ENCODE measurements at places on chromosomes 11 and 22.

DNA sequence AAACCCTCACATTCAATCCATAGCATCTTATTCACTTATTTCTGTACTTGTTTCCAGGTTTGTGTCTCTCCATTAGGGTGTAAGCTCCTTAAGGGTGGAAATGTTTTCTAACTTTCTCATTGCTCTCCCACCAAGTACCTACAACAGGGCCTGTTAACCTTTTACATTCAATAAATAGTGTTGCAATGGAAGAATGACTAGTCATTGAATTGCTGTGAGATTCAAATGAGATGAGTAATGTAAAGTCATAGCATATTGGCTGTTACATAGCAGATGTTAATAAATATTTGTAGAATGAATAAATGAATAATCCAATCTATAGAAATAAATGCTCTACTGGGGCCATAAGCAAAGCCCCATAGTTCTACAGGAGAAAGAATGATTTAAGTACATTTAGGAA, 75.4 kb upstream of the DDI1 start:
- no peak for DNase-seq

- DNase-seq, result no peak
Measured at GRCh38 chr11:61007956-61008896, 36.7 kb downstream of the CD6 start.

GRCh38 chr22:49693848-49694247, 133.8 kb downstream of the BRD1 start:
- no peak for DNase-seq

GRCh38 chr22:27231266-27231665, 570.3 kb downstream of the MN1 start:
- DNase-seq, result no peak

DNA sequence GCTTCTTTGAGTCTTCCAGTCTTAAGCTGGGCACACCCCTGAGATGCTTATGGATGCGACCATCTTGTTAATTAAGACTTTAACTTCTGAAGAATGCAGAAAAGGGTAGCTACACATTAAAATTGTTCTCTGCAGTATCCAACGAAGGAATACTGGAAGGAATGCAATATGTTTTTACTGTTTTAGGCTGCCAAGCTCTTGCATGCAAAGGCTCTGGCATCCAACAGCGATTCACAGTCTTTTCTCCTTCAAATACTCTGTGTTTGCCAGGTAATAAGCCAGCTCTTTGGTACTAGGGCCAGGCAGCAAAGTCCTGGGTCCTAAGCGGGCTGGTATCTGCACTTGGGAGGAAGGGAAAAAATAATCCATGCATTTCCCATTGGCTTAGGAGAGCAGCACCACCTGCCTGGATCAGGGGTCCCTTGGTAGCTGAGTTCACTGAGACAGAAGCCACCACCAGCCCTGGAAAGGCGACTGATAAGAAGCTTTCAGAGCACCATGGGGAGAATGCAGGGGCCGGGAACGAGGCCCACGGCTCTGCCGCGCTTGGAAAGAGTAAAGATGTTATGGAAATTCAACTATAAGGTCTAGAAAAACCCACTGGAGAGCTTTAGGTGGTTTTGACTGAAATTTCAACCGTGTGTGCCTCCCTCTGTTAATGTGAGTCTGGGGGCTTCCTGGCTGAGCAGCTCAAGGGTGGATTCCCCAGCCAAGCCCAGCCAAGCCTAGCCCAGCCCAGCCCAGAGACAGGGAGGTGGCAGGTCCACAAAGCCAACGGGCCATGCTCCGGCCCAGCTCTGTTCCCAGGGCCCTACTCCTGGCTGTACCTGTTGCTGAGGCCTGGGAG, 67.0 kb upstream of the CCND1 start:
- no peak for DNase-seq

GRCh38 chr11:131454989-131455388, 84.6 kb downstream of the NTM start:
- no peak for DNase-seq

DNA sequence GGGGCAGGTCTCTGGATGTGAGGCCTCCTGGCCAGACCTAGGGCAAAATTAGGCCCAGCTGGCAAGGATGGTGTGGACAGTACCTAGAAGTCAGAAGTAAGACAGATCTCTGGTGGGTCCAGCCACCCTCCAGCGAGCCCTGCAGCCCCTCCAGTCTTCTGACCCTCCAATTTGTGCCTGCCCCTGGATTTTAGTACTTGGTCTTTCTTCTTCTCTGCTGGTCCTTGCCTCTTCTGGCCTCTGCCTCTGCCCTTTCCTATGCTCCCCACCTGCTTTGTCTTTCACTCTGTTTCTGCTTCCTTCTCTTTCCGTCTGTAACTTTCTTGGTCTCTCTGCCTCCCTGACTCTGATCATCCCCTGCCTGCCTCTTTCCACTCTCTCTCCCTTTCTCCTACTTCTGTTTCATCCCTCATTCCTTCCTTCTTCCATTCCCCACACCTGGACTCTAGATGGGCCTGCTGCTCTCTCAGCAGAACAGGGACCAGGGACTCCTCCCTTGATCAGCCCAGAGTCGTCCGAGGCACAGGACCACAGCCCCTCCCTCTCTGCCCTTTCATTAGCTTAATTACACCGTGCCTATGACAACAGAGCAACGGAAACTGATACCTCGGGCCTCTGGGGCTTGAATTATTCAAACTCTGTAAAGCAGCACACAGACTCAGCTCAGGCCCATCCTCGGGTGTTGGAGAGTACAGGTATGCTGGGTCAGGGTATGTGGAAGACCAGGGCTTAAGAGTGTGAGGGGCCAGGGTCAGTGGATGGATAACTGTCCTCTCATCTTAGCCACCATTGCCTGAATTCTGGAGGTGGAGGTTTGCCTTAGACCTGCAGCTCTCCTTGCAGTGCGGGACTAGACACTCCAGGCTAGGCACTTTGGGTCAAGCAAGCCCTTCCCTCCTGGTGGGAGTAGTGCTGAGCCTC, at the start of gene CHRNA10:
Gene CHRNA10 (minus strand): TSS at position 51 of the 921 bp plus-strand sequence. CDS start 72 bp downstream, outside the sequence.
- DNase-seq, result no peak

- DNase-seq, result no peak
Measured at GRCh38 chr22:25122136-25122764, 77.4 kb upstream of the CRYBB3 start.

DNA sequence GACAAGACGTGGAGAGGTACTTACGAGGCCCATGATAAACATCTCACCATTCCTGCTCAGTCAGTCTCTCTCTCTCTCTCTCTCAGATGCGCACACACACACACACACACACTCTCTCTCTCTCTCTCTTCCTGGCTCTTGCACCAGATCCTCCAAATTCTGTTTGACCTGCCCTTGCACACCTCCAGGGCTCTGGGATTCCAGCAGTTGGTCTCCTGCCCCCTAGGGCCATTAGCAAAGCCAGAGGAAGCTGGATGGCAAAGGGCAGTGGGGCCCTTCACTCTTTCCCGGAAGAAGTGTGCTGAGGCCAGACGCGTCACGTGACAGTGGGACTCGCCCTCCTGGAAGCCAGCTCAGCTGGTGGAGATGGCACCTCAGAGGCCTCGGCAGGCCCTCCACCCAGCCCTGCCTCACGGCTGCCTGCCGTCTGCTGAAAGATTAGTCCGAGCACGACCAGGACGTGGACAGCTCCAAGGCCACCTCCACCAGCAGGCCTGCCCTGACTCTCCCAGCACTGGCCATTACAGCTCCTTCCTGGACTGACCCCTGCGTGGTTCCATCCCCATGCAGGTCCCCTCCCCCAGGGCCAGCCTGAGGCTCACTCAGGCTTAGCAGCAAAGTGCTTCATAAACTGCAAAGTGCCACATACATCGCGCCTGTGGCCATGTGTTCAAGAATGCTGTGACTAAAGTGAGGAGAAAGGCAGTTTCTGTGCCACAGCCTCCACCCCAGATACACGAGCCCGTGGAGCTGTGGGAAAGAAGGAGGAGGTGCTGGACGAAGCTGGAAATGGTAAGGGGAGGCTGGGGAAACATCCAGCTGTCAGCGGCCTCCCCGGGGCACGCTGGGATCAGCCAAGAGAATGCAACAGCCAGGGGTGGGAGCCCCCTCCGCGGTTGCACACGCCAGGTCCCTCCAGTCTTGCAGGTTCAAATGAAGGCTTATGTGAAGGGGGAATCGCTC, 3.7 kb downstream of the PDGFB start:
- peak; percentile 46 for DNase-seq

GRCh38 chr11:106840947-106841346, 177.3 kb downstream of the GUCY1A2 start:
- no peak for DNase-seq

GRCh38 chr22:38051900-38052862, 5.0 kb upstream of the PICK1 start:
- DNase-seq, result peak; percentile 44

- no peak for DNase-seq
Measured at GRCh38 chr11:68050371-68050841, 11.6 kb downstream of the TCIRG1 start.

- DNase-seq, result no peak
Measured at GRCh38 chr11:73185680-73186293, 32.3 kb upstream of the P2RY2 start.

DNA sequence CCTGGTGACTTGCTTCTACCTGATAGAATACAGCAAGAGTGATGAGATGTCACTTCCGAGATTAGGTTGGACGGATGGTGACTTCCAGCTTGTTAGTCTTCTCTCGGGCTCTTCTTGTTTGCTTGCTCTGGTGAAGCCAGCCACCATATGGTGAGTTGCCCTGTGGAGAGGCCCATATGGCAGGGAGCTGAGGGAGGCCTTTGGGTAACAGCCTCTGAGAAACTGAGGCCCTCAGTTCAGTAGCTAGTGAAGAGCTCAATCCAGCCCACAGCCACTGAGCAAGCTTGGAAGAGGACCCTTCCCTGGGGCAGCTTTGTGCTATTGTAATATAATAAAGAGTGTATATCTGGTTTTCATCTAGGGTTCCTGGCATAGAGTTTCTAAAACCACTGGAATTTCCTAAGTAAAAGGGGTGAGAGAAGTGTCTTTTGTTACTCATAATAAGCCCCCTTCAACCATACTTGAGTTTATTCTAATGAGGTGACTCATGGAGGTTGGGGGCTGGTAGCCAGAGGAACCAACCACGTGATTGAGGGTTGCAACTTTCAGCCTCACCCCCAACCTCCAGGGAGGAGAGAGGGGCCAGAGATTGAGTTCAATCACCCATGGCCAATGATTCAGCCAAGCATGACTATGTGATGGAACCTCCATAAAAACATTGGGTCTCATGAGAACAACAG, 8.0 kb upstream of the TPCN2 start:
- DNase-seq, result no peak

GRCh38 chr11:21385669-21386440, 716.5 kb downstream of the NELL1 start:
- no peak for DNase-seq

- no peak for DNase-seq
Measured at GRCh38 chr11:11148104-11148509, 204.9 kb downstream of the CSNK2A3 start.

DNA sequence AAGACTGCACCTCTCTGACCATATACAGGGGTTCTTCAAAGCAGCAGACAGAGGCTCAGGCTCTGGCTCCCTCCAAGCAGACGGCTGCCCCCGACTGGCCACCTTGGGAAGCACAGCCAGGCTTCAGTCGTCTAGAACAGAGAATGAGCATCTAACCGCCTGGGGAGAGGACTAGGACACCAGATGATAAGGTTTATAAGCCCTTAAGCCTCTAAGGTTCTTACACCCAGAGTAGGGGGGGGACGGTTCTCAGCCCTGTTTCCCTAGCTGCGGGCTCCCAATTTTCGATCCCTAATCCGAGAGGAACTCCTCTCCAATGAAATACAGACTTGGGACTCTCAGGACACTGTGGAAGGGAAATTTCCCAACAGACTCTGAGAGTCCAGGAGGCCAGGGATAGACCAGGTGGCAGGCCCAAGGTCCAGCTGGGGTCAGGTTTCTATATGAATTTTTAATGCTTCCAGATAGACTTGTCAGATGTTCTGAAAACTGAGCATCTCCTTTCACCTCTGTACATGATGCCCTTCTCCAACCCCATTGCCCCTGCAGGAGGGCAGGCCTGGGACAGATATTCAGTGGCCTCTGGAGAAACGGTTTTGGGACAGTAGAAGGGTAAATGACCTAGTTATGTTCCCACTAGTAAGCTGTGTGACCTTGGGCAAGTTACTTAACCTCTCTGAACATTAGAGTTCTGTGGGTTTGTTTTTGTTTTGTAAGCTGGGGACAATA, 20.2 kb downstream of the RTN4RL2 start:
- DNase-seq, result peak; percentile 23

DNA sequence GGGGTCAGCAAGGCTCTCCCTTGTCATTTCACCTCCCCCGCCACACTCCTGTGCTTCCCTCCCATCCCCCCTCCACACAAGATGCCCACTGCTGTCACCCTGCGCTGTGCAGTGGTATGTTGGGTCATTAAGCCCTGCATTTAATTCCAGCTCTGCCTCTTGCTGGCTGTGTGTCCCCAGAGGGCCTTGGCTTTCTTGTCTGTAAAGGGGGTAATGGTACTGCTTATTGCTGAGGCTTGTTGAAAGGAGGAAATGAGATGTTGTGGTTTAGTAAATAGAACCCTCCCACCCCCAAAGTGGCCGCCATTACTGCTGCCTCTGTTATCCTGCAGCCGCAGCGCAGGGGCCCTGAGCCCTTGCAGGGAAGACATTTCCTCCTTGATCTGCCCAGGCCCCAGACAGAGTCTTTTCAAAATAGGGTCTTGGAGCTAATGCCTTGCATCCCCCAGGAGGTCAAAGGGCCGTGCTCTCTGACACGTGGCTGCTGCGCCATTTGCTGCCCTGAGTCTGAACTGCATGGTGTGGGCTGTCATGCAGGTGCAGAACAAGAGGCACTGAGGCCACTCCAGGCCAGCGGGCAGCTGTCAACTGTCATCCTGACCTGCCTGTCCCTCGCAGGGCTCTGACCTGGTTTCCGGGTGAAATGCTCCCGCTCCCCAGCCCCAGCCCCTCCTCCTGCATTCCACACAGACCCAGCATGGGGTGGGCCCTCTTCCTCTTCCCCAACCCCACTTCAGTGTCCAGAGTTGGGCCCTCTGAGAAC, 18.7 kb downstream of the PVALB start:
- no peak for DNase-seq

- no peak for DNase-seq
Measured at GRCh38 chr11:9203691-9204311, 61.3 kb downstream of the DENND5A start.

DNA sequence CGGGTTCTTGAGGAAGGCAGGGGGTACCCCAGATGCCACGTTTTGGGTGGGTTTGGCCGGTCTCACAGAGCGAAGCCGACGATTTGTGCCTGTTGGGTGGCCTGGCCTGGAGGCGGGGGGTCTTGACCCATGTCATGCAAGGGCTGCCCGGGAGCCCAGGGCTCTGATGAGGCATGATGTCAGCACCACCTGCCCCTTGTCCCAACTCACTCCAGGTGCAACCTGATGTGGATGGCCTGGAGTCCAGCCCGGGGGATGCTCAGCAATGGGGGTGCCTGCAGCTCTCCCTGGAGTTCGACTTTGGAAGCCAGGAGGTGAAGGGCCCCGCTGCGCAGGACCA, 851 bp downstream of the SYT8 start:
- DNase-seq, result no peak

- no peak for DNase-seq
Measured at GRCh38 chr11:45041596-45041995, 90.9 kb upstream of the TP53I11 start.

- no peak for DNase-seq
Measured at GRCh38 chr22:35887296-35887875, 141.2 kb downstream of the RBFOX2 start.

DNA sequence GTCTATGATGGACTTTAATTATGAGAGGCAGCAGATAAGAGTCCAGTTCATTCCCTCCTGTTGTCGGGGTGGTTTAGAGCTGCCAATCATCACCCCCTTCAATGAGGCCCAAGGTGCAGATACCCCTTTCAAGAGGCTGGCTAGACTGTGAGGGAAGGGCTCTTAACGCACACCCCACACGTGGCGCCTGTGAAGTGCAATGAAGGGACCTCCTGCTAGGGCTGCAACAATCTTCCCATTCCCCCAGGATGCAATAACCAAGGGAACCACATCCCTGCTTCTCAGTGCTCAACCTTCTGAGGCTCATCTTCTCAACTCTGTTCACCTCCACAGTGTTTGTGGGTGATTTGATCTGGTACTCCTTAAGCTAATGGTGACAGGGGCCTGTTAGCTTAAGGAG, 19.0 kb downstream of the TENM4 start:
- DNase-seq, result no peak

Measured in NCI-H2029 treated with DMSO at 0.1 percent for 48 hours (cell line).